Activated B cell treated with CpG ODN at 0.5 μM for 24 hours (primary cell): ENCODE measurements at places on chromosomes 5 and 9. TPM values are rescaled to one million over a fixed set of nuclear protein-coding genes. Genes with fewer than 3 reads are reported as not detected.

GRCh38 chr5:107342371-107342770 is 328.4 kb downstream of the EFNA5 start:
- no peak for DNase-seq

DNA sequence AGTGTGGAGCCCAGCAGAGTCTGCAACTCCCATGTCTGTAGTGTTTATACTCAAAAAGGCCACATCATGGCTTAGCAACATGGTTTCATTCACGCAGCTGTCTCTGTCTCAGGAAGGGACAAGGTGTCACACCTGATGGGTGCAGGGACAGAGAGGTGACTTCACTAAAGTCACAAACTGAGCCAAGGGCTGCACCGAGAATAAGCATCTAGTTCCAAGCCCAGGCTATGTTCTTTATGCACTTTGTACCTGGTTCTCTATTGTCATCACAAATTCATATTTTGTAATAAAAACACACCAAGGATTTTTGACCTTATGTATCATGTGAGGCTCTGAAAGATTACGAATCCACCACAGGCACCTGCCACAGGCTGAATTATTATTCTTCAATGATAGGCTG is 64.9 kb upstream of the STK32A start:
- DNase-seq, result no peak

DNA sequence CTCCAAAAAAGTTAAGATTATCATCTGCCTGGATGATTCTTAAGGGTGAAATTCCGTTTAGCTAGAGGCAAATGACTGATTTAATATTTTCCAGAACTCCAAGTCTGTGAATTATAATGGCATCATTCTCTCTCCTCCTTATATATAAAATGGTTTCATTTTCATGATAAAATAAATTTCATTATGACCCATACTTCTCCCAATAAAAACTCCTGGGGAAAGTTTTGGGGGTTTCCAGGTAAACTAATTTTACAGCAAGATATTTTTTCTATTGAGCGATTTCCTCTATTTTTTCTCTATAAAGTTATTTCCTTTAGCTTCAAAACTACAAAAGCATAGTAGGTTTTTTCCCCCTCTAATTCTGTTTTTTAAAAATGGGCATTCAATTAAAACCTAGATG is 7.6 kb upstream of the OTULIN start:
- no peak for DNase-seq

- no peak for DNase-seq
Observed at GRCh38 chr9:3989915-3990314, 310.0 kb downstream of the GLIS3 start.

DNA sequence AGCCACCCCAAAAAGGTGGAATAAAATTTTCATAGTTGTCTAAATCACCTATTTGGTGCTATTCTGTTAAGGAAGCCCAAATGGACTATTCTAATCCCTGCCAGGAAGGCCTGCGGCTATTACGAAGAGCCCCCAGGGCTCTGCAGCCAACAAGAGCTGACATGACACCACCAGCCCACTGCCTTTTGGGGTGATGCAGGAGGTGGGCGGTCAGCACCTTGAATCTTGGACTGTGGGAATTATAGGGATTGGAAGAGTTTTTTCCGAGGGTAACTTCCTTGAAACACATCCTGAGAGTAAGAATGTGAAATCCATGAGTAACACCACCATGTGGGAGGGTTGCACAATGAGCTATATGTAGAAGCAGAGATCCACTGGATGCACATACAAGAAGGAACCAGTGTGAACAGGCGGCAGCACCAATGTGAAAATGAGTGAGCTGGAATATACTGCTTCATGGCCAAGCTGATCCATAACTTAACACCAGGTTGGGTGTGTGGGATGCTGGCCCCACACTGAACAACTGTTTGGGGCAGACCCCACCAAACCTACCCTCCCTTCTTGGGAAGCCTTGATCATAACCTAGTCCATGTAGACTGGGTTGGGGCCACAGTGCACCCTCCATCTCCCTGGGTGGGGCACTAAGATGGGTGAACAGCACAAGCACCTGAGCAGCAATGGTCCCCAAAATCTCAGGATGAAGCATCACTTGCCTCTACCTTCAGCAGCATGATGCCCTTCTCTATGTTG is 239.0 kb downstream of the FSTL4 start:
- DNase-seq, result no peak

Gene SPATA31A3
- total RNA-seq, result not detected in 2 replicates

DNA sequence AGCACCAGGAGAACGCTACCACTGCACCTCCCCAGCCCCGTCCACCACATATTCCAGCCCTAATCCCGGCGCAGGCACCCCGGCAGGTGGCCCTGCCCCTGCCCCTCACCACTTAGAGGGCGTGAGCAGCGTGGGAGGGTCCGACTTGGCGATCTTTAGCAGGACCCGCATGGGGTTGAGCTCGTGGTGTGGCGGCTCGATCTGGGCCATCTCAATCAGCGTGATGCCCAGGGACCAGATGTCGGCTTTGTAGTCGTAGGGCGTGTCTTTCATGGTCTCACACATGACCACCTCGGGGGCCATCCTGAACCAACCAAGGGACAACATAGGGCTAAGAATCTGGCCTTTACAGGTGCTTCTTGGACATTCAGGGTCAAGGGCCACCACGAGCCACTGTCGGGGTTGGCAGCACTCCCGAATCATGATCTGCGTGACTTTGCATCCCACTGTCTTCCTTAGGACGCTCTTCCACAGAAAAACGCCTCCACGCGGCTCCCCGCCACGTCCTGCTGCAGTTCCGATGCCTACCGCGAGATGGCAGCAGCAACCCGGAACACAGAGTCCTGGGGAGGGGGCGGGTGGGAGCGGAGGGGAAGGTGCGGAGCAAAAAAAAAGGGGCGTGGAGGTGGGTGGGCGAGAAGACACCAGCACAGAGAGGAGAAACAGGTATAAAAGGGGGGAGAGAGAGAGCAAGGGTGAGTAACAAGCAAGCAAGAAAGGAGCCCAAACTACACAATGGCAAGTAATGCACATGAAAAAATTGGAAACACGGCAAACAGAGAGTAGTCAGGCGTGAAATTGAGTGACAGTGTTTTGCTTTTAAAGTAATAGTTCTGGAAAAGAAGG is 81.3 kb downstream of the STK10 start:
- DNase-seq, result peak; percentile 71

Gene OSTF1
- total RNA-seq, result 59.7 and 60.1 TPM in 2 replicates

GRCh38 chr9:84238652-84239051 is 101.9 kb downstream of the SLC28A3 start:
- no peak for DNase-seq

DNA sequence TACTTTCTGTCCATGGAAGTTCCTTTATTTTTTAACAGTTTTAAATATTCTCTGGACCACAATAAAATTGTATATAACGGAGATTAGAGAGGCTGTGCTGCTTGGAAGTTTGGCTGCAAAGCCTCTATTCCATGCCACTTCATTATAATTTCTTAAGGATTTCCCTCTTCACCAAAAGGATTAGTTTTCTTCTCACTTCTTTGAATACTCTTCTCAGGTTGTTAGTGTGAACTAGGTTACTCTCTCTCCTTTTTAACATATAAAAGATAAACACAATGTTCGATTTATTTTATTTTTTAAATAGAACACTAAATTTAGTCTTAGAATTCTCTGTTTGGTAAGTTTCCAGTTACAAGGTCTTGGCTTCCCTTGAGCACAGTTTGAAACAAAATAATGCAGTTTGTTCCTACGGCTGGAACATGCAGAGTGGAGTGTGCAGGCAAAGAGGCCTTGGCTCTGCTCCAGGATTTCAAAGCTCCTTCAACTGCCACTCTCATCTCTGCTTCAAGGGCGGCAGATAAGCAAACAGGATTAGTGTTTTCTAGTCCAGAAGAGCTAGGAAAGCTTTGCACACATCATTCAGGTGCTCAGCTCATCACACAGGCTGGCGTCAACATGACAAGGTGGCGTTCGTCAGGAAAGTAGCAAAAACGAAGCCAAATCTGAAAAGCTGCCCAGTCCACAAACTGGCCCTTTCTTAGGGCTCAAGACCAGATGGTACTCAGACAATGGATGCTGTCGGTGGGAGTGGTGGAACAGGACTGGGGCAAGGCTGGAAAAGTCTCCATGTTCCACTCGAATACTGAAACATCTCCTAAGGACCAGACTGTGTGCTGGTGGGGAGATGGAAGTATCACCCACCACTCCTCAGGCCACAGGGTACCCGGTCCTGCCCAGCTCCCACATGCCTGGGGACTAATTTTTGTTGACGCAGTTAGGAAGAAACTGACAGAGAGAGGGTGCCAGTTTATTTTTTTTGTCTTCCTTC is 286.6 kb downstream of the CRB2 start:
- DNase-seq, result no peak

DNA sequence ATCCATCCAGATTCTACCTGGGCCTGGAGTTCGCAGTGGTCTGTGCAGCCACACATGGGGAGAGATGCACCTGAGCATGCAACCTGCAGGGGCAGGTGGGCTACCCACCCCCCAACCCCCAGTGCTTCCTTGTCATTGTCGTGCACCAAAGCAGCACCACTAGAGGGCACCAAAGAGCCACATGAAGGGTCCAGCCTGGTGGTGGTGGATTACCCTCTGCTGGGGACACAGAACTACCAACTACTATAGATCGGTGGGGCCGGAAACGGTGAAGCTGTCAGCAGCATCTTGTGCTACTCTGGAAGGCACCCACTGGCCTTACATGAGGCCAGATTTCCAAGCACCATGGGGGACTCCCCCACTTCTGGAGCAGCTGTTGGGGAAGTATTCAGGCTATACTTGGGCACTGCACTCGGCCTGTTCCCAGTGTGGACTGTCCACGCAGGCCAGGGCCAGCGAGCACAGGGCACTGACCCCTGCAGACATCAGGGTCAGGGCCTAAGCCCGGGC is 60.2 kb upstream of the TBC1D2 start:
- DNase-seq, result peak; percentile 61

Gene ARSB
- total RNA-seq, result 12.7 and 15.6 TPM in 2 replicates
